ENCODE measurements at places on chromosomes 5 and 9. TPM values are rescaled to one million over a fixed set of nuclear protein-coding genes. Genes with fewer than 3 reads are reported as not detected.

- H3K4me1 ChIP-seq: no peaks in the 10 kb centered on the region
- DNase-seq: no peak
- H3K4me3 ChIP-seq: no peak overlapping the region
- H3K27me3 ChIP-seq: no peaks in the 10 kb centered on the region
- no peaks in the 10 kb centered on the region for H3K36me3 ChIP-seq
These were observed 160.3 kb upstream of the PTPRD start for GRCh38 chr9:10773136-10773535.

GRCh38 chr9:95157481-95158151 lies 159.9 kb downstream of the FANCC start:
- H3K36me3 ChIP-seq: peaks cover 12% of the 10 kb centered on the region
- H3K4me1 ChIP-seq: peaks cover 7% of the 10 kb centered on the region
- no peak overlapping the region for H3K4me3 ChIP-seq

GRCh38 chr9:91034521-91034920 lies 232.9 kb downstream of the SYK start:
- peaks cover 41% of the 10 kb centered on the region for H3K4me1 ChIP-seq
- no peak overlapping the region for H3K27ac ChIP-seq
- H3K27me3 ChIP-seq: peaks cover 10% of the 10 kb centered on the region
- no peak for DNase-seq
- H3K36me3 ChIP-seq: no peaks in the 10 kb centered on the region

- H3K27ac ChIP-seq: no peak overlapping the region
- H3K4me1 ChIP-seq: no peaks in the 10 kb centered on the region
- H3K27me3 ChIP-seq: no peaks in the 10 kb centered on the region
- no peak overlapping the region for H3K4me3 ChIP-seq
- DNase-seq: no peak
These were observed 238.8 kb downstream of the GADD45G start for GRCh38 chr9:89843591-89843990.

GRCh38 chr5:14728459-14728938 lies 64.0 kb downstream of the OTULIN start:
- peaks cover 8% of the 10 kb centered on the region for H3K4me1 ChIP-seq
- H3K27me3 ChIP-seq: no peaks in the 10 kb centered on the region
- DNase-seq: no peak
- H3K27ac ChIP-seq: no peak overlapping the region
- peaks cover 28% of the 10 kb centered on the region for H3K36me3 ChIP-seq
- H3K4me3 ChIP-seq: no peak overlapping the region

The CDC25C gene
- total RNA-seq: 19.0 TPM

The AQP3 gene
- total RNA-seq: 8.5 TPM

The GPR21 gene
- 1.0 TPM for total RNA-seq

The KLF9 gene
- 22.3 TPM for total RNA-seq

The LRRC70 gene
- 0.58 TPM for total RNA-seq

The C7 gene
- not detected for total RNA-seq

The SPATA31E1 gene
- total RNA-seq: not detected

The PCDHB10 gene
- total RNA-seq: not detected

The OTULINL gene
- total RNA-seq: 10.9 TPM
